HS-5 (cell line): ENCODE measurements at places on chromosomes 2 and 18.

DNA sequence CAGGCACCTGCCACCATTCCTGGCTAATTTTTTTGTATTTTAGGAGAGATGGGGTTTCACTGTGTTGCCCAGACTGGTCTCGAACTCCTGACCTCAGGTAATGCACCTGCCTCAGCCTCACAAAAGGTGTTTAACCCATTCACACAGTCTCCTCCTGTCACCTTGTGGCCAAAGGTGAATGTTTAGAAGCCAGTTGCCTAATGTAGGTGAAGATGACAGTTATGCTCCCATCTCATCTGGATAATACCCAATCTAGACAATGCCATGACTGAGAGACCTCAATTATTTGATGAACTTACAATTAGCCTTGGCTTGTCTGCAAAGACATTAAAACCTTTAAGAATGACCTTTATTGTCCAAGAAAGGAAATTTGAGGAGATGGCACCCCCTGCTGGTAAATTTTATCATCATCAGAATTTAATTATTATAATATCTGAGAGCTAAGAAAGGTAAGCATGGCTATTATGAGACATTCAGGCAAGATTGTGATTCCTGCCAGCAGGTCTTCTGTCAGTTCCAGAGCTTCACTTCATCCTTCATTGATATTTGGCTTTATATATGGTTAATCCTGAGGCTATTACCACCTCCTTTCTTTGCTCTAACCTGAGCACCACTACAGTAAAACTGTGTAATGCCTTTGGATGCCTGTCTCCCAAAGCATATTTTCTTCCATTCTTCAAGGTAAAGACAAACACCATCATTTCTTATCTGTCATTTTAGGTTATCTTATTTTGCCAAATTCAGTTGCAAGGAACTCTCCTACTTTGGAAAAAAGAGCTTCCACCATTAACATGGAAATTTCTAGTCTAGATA, 117.6 kb downstream of the FAM124B start:
- DNase-seq: peak; percentile 29

GRCh38 chr2:183866666-183867065, 731.7 kb upstream of the ZNF804A start:
- DNase-seq: no peak

GRCh38 chr2:172293952-172294351, 133.4 kb upstream of the ITGA6 start:
- DNase-seq: no peak

- DNase-seq: no peak
Observed at GRCh38 chr2:74045454-74045853, 60.7 kb downstream of the TET3 start.

DNA sequence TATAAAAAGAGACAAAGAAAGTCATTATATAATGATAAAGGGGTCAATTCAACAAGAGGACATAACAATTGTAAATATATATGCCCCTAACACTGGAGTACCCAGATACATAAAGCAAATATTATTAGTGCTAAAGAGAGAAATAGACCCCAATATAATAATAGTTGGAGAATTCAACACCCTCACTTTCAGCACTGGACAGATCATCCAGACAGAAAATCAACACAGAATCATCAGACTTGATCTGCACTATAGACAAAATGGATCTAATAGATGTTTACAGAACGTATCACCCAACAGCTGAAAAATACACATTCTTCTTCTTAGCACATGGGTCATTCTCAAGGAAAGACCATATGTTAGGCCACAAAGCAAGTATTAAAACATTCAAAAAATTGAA, 31.7 kb downstream of the CLHC1 start:
- DNase-seq: no peak

- DNase-seq: no peak
Observed at GRCh38 chr2:210443527-210443926, 33.0 kb downstream of the LANCL1 start.

- DNase-seq: no peak
Observed at GRCh38 chr2:23235292-23235691, 149.7 kb upstream of the KLHL29 start.

GRCh38 chr2:196617430-196617829, 22.1 kb upstream of the CCDC150 start:
- DNase-seq: no peak

DNA sequence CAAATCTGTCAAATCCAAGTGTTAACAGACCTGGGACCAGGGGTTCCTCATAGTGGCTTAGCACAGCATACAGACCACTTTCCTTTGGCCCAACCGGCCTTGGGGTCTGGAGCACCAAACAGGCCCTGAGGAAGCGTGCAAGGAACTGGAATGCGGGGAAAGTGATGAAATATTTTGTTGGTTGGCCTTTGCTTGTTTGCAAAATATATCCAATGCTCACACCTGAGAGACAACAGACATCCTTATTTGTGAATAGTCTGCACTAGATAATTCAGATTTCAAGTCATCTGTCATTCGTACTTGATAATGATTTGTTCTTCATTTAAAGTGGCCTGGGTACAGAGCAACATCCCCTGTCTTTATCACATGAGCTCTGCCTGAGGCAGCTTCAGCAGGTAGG, 43.5 kb downstream of the ABCG8 start:
- DNase-seq: no peak

GRCh38 chr18:59268127-59268720, 5.0 kb downstream of the RAX start:
- no peak for DNase-seq

DNA sequence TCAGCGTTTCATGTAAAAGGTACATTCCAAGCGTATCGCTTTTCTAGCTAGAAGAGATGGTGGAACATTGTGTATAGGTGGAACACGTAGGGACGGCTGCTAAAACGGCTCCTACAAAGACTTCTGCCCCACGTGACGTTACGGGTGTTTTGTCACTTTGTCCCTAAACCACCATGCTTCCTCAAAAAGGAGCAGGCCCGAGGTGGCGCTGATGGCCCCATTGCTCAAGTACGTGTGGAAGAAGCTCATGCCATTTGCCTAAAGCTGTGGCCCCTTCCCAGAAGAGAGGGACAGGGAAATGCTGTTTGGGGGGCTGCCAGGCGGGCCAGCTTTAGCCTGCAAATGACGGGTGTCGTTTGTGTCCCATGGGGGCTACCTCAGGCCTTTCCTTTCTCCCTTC, 72.7 kb downstream of the TMEM247 start:
- DNase-seq: no peak

DNA sequence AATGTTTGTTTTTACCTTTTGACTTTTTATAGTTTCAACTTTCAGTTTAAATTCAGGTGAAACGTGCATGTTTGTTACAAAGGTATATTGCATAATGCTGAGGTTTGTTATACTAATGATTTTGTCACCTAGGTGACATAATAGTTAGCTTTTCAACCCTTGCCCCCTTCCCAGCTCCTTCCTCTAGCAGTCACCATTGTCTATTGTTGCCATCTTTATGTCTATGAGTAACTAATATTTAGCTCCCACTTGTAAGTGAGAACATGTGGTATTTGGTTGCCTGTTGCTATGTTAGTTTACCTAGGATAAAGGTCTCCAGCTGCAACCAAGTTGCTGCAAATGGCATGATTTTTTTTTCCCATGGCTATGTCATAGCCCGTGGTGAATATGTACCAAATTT, 322.3 kb upstream of the SETBP1 start:
- no peak for DNase-seq

GRCh38 chr2:84603911-84604310, 87.6 kb downstream of the DNAH6 start:
- DNase-seq: no peak

GRCh38 chr2:86073225-86073624, 32.5 kb downstream of the POLR1A start:
- no peak for DNase-seq

GRCh38 chr2:10035053-10035422, 8.3 kb upstream of the KLF11 start:
- DNase-seq: no peak

DNA sequence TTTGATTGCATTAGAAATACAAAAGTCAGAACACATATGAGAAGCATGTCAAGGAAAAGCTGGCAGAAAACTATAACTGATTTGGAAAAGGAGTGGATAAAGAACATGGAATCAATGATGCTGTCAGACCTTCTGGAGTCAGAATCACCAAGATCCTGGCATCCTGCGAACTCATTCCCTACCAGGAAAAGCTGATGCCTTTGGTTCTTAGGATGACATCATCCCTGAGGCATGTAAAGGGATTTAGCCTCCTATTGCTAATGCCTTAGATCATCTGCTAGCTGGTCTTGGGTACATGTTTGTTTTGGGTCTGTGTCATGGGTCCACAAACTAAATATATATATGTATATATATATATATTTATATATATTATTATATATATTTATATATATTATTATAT, 680.7 kb downstream of the EPHA4 start:
- DNase-seq: peak; percentile 88

DNA sequence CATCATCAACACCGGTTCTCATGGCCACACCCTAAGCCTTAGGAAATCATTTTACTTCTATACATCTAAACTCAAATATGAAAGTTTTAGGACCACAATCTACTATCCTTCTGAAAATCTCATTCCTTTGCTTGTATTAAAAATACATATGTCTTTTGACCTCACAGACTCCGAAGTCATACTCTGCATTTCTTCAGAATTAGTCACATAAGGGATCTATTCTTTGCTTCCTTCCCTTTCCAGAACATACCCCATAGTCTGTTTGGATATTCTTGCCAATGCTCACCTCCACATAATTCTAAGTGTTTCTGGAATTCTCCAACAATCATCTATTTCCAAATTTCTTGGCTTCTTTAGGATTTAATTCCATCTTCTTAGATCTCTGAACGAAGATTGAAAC, 14.2 kb upstream of the DSG1 start:
- DNase-seq: peak; percentile 31

GRCh38 chr2:83516503-83516902, 942.6 kb downstream of the SUCLG1 start:
- DNase-seq: no peak

DNA sequence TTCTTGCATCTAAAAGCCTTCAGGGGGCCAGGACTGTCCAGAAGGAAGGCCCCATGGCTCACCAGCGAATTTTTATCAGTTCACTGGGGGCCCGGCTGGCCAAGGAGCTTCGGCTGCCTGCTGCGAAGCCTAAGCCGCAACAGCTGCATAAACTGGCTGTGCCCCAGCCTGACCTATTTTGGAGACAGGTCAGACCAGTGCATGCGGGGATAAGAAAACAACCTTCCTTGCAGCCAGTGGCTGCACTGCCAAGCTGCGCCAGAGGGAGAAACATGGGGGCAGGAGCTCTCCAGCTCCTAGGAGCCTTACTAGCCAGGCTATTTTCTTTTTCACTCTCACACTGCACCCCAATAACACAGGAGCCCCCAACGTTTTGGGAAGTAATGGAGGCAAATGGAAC, 15.2 kb downstream of the PAX3 start:
- DNase-seq: no peak

DNA sequence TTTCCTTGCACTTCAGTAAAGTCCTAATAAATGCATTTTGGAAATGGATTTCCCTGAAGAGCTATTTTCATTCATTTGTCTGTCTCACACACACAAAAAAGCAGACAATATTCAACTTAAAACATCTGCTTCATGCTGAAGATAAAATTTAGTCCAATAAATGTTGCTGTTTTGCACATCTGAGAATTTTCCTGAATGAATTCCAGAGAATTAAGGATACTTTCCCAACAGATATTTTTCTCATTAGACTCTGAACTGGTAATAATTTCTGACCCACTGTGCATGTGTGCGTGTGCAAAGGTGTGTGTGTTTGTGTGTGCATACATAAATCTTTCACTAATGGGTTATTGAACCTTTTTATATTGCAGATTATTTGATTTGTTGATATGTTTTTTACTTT, 390.2 kb upstream of the TMEFF2 start:
- no peak for DNase-seq

DNA sequence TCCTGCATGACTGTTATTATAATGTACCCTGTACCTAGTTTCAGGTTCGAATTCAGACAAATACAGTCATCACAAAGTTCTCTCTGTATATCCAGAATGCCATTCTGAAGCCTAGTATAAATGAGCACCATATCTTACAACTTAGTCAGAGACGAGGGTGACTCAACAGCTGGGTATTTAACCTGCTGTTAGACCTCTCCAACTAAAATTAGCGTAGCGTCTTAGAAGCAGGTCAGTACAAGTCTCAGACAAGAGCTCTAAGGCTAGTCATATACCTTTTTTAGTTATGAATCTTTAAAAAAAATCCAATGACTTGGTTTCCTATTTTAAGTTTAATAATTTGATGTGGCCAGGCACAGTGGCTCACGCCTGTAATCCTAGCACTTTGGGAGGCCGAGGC, 74.1 kb downstream of the CABYR start:
- DNase-seq: peak; percentile 89

DNA sequence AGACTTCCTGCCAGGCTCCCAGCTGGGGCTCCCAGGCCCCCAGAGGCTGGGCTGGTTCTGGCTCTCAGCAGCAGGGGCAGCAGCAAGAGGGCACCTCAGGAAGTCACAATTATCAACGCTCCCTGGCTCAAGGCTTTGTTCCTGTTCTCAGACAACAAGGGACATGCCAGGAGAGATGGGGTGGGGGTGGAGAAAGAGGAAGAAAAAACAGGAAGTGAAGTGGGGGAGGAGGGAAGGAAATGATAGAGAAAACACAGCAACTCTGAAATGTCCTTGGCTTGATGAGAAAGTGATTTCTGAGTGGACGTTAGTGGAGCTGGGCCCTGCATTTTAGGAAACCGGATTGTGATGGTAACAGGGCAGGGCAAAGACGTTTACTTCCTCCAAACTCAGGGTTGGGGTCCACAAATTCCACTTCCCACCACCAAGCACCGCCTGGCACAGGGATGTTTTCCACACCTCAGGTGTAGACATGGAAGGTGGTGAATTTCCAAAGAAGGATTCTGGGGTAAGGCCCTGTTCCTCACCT, 40.4 kb downstream of the CYRIA start:
- DNase-seq: no peak

GRCh38 chr2:184945326-184945725, 347.0 kb downstream of the ZNF804A start:
- no peak for DNase-seq

- DNase-seq: no peak
Observed at GRCh38 chr2:31973665-31974064, 37.1 kb downstream of the MEMO1 start.

- DNase-seq: no peak
Observed at GRCh38 chr2:99980176-99980575, 162.2 kb downstream of the AFF3 start.

- DNase-seq: no peak
Observed at GRCh38 chr2:12044857-12045256, 298.4 kb downstream of the LPIN1 start.

GRCh38 chr2:219522111-219523030, 8.1 kb downstream of the ASIC4 start:
- peak; percentile 57 for DNase-seq

- DNase-seq: no peak
Observed at GRCh38 chr2:69789175-69789721, 40.2 kb upstream of the GMCL1 start.

GRCh38 chr2:73593680-73594079, 48.5 kb downstream of the NAT8 start:
- no peak for DNase-seq
